Activated CD4-positive, alpha-beta T cell treated with anti-CD3 and anti-CD28 coated beads, Interleukin-2, amount 10 ng/mL, durations not matched to agents 7 days and 5 days (primary cell): ENCODE measurements at places on chromosomes 4 and X. TPM values are rescaled to one million over a fixed set of nuclear protein-coding genes. Genes with fewer than 3 reads are reported as not detected.

Gene ODAPH
- total RNA-seq, result 0.12 TPM

Gene DUX4
- total RNA-seq, result not detected

Gene GPRASP2
- 0.35 TPM for total RNA-seq

Gene SOD3
- total RNA-seq, result not detected

Gene NALF2
- total RNA-seq, result 0.15 TPM

Gene P2RY4
- 0.25 TPM for total RNA-seq

Gene FAM9C
- total RNA-seq, result not detected

Gene SSX3
- not detected for total RNA-seq

Gene ADGRG2
- not detected for total RNA-seq

Gene RAB9B
- 0.48 TPM for total RNA-seq

Gene XAGE2
- not detected for total RNA-seq

Gene NXF3
- total RNA-seq, result not detected

Gene FGFRL1
- 10.5 TPM for total RNA-seq

Gene TENM3
- not detected for total RNA-seq

Gene GAGE12H
- not detected for total RNA-seq

Gene PRPS1
- total RNA-seq, result 68.9 TPM

Gene MTHFD2L
- 8.9 TPM for total RNA-seq

Gene PALLD
- total RNA-seq, result 2.8 TPM

Gene DMRTC1B
- total RNA-seq, result not detected

Gene FAM120C
- 12.3 TPM for total RNA-seq

Gene ALG13
- 52.1 TPM for total RNA-seq

Gene ATP2B3
- total RNA-seq, result 0.05 TPM

Gene HERC3
- 28.1 TPM for total RNA-seq

Gene RASL11B
- total RNA-seq, result 0.10 TPM

Gene PSAPL1
- not detected for total RNA-seq

Gene SUPT20HL2
- total RNA-seq, result not detected

Gene COL25A1
- total RNA-seq, result not detected

Gene CSN1S1
- total RNA-seq, result not detected

Gene IGFBP7
- total RNA-seq, result 0.27 TPM

Gene PDE6B
- 15.9 TPM for total RNA-seq

Gene ARHGEF9
- total RNA-seq, result 22.3 TPM

Gene MAGEA12
- not detected for total RNA-seq

Gene ITIH6
- total RNA-seq, result not detected

Gene IL2
- 0.84 TPM for total RNA-seq

Gene NCAPG
- 102 TPM for total RNA-seq

Gene BMP3
- total RNA-seq, result not detected

Gene SLC6A14
- not detected for total RNA-seq

Gene TCEAL6
- not detected for total RNA-seq

Gene SMIM20
- total RNA-seq, result 12.2 TPM

Gene LUZP4
- total RNA-seq, result not detected

Gene LRP2BP
- 0.79 TPM for total RNA-seq

Gene PWWP3B
- not detected for total RNA-seq

Gene FRAS1
- not detected for total RNA-seq

Gene SLBP
- 137 TPM for total RNA-seq

Gene LIMCH1
- not detected for total RNA-seq

Gene SPATA18
- total RNA-seq, result 0.73 TPM

Gene PPP4R3C
- not detected for total RNA-seq

Gene CWH43
- total RNA-seq, result not detected

Gene CDX4
- total RNA-seq, result not detected
